ENCODE measurements at places on chromosomes 2 and 18.

DNA sequence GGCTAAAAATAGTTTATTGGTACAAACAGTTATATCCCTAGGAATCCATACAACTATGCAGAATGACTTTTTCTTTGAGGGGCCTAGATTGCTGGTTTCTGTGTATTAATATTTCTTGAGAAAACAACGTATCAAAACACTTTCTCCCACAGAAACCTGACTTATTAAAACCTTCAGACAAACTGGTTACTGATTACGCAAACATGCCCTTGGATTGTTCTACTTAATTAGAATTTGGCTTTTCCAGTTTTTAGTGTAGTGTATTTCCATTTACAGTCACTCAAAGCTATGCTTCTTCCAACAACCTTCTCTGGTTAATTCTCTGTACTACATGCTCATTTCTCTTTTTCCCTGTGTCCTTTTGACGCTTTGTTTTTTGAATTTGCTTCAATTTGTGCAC lies 20.0 kb downstream of the VAPA start:
- no peak for DNase-seq

DNA sequence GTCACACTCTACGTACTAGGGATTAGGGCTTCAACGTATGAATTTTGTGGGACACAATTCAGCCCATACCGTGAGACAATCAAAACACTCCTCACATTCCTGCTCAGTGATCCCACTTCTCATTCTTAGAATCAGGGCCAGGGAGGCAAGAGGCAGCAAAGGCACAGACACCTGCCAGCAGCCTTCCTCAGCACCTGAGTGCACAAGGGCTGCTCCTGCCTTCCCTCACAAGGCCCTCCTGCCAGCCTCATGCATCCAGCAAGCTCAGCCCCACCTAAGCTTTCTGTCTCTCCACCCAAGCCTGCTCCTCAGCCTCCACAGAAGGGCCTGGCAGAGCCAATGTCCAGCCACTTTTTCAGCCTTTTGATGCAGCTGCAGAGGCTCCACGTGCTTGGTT lies 141.6 kb downstream of the SP3 start:
- DNase-seq: no peak

DNA sequence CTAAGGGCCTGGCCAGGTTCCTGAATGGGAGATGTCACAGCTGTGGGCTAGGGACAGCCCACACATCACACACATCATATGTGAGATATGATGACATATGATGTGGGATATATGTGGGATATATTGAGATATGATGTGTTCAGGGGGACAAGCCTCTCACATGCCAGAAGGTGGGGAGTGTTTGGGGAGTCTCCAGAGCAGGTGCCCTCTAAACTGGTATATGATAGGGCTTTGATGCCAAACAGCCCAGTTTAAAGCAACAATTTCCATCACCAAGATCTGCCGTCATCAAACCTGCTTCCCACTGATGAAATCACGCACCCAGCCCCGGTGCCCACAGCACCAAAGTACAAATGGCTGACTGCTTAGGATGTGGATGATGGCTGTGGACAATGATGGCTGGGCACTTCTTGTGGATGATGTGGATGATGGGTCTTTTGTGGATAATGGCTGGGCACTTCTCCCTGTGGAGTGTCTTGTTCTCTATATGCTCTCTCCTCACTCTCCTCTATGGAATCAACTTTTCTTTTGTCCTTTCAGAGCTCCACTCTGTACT lies 50.9 kb downstream of the FBLN7 start:
- no peak for DNase-seq

DNA sequence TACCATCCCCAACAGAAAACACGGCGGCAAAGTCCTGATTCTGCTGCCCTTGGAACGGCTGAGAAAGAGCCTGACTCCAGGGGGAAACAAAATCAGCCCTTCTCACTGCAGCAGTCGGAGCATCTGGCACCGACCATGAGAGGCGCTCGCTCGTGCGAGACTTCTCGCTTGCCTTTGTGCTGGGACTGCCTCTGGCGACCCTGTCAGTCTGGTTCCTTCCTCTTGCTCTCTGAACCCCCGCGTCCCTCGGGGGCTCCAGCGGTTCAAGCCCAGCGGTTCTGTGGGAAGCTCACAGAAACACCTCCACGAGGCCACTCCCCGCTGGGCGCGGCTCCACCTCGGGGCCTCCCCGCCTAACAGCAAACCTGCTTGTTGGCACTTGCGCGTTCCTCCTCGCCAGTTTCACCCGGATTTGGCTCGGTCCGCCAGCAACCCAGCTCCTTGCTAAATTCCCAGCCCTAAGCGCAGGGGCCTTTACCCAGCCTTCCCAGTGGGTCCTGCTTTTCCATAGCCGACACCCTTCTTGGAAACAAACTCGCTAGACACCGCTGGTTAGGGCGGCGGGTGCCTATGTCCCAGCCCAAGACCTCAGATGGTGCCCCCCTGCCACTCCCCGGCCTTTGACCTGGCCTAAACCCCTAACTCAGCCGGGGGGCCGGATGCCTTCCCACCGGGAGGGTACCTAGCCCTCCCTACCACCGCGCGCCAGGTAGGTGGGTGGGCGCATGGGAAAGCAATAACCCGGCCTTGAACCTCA lies 2.2 kb downstream of the RND3 start:
- no peak for DNase-seq

DNA sequence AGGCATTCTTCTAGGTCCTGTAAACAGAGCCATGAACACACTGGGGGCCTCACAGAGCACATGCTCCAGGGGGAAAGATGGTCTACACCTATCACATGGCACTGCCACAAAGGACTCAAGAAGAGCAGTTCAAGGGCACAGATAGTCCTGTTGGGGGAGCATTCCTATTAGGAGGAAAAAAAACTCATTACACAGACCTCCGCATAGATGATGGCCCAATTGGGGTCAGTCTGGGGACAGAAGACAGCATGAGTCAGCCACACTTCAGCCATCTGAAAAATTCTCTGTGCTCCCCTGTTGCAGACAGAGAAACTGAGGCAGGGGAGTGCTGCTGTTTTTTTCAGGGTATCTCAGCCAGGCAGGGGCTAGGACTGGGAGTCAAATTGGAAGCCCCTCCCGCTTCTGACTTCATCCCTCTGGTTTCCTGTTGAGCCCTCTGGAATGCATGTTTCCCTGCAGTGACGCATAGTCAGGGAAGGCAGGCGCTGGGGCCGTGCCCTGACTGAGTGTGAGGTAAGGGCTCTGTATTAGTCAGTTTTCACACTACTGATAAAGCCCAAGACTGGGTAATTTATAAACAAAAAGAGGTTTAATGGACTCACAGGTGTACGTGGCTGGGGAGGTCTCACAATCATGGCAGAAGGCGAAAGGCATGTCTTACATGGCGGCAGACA lies 67.9 kb downstream of the RHOB start:
- no peak for DNase-seq

DNA sequence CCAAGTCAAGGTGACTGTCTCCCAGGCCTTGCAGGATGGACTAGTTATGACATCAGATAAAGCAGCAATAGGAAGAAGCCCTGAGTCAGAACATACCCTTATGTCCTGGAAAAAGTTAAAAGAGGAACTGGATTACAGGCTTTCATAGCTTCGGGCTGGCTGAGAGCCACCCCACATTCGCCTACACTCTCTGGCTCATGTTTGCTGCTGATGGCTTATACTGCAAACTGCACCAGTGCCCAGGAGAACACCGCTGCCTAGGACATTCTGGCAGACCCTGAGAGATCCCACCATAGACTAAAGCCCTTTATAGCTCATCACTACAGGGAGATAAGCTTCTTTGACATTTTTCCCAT lies 20.3 kb downstream of the SLC8A1 start:
- DNase-seq: no peak

DNA sequence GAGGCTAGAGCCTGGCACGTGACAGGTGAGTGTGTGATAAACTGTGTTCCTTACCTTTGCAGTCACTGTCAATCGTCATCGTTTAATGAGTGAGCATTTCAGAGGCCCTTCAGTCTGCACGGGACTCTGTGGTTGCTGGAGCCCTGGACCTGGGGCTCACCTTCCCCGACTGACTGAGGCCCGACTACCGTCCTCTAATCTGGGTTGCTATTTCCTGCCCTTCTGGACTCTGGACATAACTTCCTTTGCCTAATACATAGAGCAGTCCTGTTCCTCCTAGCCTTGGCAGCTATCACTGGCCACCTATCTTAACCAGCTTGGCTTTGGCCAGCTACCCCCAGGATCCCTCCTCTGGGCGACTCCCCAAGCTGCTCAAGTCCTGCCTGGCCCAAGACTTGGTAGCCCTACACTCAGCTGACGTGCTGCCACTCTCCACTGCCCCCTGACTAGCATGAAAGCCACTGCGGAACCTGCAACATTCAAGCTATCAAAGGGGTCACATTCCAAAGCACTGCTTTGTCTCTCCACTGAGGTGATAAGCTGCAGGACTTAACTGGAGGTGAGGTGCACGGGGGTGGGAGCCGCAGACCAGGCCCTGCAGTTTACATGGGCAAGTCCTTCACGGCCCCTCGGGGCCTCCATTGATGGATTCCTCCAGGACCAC lies 11.1 kb upstream of the RAB17 start:
- DNase-seq: no peak

Measured in stimulated activated CD4-positive, alpha-beta T cell treated with anti-CD3 and anti-CD28 coated beads, Interleukin-1b, Interleukin-23, amount 100 ng/mL, for 48 hours (primary cell).